ENCODE measurements at places on chromosomes 5 and 9.

GRCh38 chr5:172417130-172417841, 37.0 kb downstream of the SH3PXD2B start:
- DNase-seq, result no peak

GRCh38 chr5:113042491-113043243, 66.1 kb downstream of the DCP2 start:
- peak; percentile 58 for DNase-seq

DNA sequence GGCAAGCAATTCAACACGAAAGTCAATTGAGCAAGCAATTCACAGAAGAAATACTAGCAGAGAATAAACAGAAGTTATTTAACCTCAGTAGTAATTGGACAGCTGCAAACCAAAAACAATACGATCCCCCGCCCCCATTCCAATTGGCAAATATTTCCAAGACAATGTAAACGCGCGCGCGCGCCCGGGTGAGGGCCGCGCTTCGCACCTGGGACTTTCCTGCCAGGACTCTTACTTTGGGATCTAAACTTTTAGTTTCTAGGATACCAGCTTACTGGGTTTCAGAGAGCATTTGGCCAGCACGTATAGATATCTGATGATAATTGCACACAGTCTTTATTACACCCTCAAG, 8.6 kb downstream of the RUFY1 start:
- DNase-seq, result peak; percentile 48

DNA sequence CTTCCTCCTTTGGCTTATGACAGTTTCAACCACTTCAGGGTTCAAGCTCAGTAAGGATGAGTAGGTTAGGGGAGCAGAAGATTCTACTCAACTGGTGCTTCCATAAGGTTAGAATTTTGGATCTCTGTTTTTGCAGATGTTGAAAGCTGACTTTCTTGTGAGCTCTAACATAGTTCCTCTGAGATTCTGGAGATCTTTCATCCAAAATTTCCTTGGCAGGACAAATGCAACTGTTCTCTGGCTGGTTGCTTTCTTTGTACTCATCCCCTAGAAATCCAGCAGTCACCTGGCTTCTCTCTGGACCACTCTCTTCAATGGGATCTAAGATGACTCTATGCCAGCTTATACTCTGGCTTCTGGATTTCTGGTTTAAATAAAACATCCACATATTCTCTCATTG, 189.6 kb downstream of the ESM1 start:
- no peak for DNase-seq

DNA sequence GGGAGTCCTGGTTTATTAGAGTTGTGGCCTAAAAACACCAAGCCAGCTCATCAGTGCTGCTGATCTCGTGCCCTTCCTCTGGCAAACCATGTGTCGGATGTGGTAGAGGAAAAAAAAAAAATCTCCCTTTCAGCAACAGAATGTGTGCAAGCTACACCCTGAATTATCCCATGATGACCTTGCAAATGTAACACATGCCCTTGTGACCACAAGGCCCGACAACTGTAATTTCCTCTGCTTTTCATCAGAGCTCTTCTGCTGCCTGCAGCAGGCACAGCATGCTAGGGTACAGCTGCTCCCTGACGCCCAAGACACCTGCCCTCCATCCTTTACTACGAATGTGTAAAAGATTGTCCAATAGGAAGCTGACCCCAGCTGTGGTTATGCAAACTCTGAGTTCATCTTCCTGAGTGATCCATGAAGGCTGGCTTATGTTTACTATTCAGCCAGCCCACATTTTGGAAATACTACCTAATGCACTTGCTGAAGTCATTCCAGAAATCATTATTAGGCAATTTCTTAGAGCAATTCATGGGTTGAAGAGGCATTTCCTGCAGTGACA, 14.6 kb upstream of the BNC2 start:
- peak; percentile 94 for DNase-seq

DNA sequence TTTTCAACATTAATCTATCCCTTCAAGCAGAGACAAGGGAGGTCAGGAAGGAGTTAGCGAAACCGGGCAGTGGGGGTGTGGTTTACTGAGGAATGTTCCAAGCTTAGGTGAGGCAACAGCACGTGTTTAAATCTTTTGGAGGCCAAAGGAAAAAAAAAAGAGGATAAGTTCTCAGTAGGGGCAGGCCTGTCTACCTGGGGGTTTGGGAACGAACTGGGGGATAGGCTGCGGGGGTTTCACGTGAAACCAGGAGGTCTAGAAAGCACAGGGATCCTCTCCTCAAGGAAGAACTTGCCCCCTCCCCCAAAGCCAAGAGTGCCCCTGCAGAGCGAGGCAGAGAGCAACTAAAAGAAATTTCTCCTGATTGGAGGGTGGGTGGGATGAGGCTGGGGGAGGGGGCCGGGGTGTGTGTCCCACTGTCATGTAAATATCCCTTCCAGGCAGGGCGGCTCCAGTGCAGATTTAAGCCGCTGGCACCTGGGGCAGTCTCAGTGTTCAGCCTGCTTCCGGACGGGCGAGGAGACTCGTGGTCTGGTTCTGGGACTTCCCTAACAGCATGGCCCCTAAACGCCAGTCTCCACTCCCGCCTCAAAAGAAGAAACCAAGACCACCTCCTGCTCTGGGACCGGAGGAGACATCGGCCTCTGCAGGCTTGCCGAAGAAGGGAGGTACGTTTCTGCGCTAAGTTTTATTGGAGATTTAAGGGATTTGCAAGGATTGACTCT, 5.5 kb upstream of the SET start:
- peak; percentile 79 for DNase-seq

- DNase-seq, result no peak
Observed at GRCh38 chr5:19577882-19578281, 410.1 kb downstream of the CDH18 start.

DNA sequence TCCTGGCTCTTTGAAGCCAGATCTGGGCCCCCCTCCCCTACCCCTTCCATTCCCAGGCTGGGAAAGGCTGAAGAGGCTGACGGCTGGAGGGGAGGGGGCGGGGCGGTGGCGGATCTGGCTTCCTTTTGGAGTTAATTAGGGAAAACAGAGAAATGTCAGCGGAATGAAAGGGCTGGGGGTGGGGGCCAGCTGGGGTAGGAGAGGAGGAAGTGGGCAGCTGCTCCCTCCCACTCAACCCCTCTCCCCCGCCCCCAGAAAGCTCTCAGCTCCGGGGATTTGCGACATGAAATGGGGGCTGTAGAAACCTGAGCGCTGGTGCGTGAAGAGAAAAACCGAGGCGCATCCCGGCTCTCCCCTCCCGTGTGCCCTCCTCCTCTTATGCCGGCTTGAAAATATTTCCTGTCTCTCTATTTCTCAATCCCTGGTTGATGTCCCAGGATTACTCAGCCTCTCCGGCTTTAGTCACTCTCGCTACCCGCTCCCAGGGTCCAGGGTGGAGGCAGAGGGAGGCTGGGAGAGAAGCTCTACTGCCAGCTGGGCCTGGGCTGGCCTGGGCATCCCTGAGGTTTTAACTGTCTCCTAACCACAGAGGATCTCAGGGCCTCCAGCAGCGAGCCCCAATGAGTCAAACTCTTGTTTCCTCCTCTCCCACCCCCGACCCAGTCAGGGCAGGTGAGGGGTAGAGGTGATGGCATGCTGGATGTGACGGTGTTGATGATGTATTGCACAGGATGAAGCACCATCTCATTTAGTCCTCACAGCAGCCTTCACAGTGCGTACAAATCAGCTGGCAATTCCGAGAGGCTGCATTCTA, 20.1 kb downstream of the PCDHGC5 start:
- no peak for DNase-seq

- peak; percentile 62 for DNase-seq
Observed at GRCh38 chr5:151097820-151098767, 17.3 kb upstream of the TNIP1 start.

DNA sequence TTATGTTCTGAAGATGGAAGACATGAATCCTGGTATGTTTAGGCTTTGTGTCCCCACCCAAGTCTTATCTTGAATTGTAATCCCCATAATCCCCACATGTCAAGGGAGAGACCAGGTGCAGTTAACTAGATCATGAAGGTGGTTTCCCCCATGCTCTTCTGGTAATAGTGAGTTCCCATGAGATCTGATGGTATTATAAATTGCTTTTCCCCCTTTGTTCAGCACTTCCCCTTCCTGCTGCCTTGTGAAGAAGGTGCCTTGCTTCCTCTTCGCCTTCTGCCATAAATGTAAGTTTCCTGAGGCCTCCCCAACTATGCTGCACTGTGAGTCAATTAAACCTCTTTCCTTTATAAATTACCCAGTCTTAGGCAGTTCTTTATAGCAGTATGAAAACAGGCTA, 229.0 kb downstream of the ARL15 start:
- no peak for DNase-seq
